A549 treated with RU486 at 1 μM for 4 hours (cell line): ENCODE measurements at places on chromosomes 7 and 10. TPM values are rescaled to one million over a fixed set of nuclear protein-coding genes. Genes with fewer than 3 reads are reported as not detected.

The HMX3 gene
- 0.12 TPM in 1 of 5 replicates, not detected in the others for total RNA-seq

The PLAC9 gene
- 0.46 TPM in 1 of 5 replicates, not detected in the others for total RNA-seq

The GRM3 gene
- not detected in 5 replicates for total RNA-seq

The HACD1 gene
- total RNA-seq: 40.3 to 62.4 TPM (median 57.9 TPM) in 5 replicates

The LBX1 gene
- total RNA-seq: not detected in 5 replicates

The SLC18A3 gene
- total RNA-seq: not detected in 5 replicates

The JAKMIP3 gene
- total RNA-seq: 1.2 to 1.9 TPM (median 1.6 TPM) in 5 replicates

The FAM237B gene
- total RNA-seq: not detected in 5 replicates

The LIPN gene
- total RNA-seq: not detected in 5 replicates

The STEAP4 gene
- 0.03 TPM in 1 of 5 replicates, not detected in the others for total RNA-seq

The GBX1 gene
- 0.17 to 0.45 TPM in 2 of 5 replicates, not detected in the others for total RNA-seq

The ATG9B gene
- total RNA-seq: 0.62 to 1.1 TPM (median 0.87 TPM) in 5 replicates

The SPDYE11 gene
- total RNA-seq: not detected in 5 replicates
